ENCODE measurements at places on chromosomes 13 and 19.

DNA sequence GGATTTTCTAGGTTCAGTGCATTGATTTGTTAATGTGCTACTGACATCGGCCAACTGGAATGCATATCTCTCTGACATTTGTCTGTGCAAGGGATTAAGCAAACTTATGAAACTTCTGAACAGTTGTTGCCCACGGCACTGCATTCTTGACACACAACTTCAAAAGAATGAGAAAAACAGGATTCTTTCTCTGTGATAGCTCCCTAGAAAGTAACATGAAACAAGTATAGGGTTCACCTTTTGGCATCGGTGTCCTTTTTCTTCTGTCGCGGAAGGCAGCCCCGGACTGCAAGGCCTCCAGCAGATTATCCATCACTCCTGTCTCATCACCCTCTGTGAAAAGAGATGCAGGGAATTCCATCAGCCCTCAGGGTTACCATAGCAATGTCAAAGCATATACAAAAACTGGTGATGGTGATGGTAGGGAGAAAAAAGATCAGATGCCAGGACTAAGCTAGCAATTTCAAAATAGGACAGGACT is 389.2 kb downstream of the DIAPH3 start:
- no peak for DNase-seq

DNA sequence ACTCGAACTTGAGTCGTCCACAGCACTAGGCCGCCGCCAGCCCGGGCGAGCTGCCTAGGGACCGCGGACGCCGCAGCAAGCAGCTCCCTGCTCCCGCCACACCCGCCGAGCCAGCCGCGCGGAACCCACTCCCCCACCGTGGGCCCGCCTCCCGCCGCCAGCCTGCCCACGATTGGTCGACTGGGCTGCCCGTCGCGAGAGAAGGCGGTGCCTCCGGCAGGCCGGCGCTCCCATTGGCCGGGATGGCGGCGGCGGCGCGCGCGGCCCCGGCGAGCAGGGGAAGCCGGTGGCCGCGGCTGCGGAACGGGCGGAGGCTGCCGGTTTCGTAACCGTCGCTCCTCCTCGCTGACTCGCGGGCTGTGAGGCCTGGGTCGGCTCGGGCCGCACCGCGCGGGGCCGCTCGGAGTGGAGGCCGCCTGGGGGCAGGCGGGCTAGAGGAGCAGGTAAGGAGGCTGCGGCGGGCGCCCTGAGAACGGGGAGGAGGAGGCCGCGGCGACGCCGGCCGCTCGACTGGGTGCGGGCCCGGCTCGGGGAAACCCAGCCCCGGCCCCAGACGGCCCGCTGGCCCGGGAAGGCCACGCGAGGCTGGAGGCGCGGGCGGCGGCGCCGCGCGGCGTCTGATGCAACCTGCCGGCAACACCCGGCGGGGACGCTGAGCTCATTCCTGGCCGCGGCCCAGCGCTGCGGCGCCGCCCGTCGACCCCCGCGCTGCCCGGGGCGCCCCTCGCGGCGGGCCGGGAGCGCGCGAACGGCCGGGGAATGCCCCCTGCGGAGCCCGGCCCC is at the start of gene CEBPG:
Gene CEBPG, plus strand, starts transcription at position 257 of the 783 bp plus-strand sequence. CDS start 5,531 bp downstream, outside the sequence.
- peak; percentile 90 for DNase-seq

DNA sequence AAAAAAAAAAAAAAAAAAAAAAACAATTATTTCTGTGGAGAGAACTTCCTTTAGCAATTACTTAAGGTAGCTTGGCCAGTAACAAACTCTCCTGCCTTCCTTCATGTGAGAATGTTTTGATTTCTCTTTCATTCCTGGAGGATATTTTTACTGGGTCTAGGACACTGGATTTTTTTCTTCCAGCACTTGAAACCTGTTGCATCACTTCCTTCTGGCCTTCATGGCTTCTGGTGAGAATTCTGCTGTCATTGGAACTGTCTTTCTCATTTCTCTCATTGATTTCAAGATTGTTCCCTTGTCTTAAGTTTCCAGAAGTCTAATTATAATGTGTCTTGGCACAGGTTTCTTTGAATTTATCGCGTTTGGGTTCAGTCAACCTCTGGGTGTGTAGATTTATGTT is 19.3 kb upstream of the RAB20 start:
- no peak for DNase-seq

DNA sequence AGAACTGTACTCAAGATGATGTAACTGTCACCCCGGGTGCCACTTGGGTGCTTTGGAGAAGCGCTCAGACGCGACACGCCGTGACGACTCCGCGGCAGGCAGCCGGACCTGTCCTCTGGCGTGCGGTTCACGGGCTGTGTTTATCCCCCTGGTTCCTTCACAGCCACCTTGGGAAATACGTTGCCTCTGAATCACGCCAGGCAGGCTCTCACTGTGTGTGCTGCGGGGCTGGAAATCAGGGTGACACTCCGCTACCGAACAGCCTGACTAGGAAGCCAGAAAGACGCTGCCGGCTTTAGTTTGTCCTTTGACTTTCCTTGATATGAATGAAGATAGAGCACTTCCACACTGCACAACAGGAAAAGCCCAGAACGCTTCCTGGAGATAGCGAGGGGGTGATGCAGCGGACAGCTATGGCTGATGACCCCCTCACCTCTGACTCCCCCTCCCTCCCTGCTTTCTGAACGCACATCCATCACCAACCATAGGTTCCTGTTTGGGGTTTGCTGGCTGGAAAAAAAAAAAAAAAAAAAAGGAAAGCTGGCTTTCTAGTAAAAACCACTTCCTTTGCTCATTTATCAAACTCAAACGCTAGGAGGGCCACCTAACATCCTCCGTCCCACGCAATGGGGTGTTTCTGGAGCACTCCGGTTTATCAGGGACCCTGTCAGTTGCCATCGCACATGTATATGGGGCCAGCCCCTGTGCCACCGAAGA is 3.7 kb upstream of the GP6 start:
- no peak for DNase-seq

DNA sequence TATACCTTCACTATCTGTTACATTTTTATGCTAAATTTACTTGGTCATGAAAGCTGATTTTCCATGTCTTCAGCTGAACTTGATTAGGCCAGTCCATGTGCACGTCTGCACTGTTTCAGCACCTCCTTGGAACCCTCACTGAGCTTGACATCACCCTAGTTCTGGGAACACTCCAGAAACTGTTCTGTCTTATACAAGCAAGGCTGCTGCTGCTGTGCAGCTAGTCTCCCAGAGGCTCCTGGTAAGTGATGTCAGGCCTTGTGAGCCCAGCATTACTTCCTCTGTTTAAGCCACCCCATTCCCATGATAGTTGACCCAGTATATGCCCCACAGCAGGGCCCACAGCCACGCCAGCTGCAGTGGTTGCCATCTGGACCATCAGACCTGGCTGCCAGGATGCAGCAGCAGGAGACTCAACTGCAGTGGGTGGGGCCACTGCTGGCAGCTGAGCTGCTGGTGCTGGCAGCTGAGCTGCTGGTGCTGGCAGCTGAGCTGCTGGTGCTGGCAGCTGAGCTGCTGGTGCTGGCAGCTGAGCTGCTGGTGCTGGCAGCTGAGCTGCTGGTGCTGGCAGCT is 90.5 kb upstream of the AKAP11 start:
- DNase-seq, result no peak

DNA sequence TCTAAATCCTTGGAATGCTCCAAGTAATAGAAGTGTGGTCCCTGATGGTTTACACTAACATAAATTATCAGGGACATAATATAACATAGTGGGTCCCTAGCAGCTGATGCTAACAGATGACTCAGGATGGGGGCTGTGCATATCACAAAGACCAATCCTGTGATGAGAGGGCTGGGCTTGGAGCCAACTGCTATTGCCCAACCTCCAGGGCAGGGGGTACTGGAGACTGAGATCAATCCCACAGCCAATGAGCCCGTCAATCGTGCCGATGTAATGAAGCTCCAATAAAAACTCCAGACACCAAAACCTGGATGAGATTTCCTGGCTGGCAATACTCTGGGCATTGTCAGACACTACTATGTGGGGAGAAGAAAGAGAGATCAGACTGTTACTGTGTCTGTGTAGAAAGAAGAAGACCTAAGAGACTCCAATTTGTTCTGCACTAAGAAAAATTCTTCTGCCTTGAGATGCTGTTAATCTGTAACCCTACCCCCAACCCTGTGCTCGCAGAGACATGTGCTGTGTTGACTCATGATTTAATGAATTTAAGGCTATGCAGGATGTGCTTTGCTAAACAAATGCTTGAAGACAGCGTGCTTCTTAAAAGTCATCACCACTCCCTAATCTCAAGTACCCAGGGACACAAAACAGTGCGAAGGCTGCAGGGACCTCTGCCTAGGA is 33.4 kb downstream of the ABCC4 start:
- DNase-seq, result no peak

DNA sequence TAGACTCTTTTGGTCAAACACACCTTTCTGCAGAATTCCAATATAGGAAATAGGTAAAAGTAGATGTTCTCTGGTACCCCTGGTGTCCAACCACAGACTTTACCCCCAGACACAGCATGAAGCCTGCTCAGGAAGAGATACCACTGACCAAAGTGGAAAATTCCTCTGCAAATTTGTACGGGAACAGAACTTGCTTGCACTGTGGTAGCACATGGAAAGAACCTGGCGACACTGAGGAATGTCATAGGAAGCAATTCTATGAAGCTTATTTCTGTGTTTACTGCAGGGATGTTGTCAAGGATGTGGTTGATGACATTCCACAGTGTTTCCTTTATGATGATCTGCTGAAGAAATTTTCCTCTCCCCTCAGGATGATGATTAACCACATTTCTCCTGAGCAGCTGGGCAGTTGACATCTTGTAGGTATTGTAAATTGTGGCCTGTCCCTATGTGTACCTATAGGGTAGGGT is 48.9 kb upstream of the TNFSF11 start:
- no peak for DNase-seq

GRCh38 chr13:26280295-26280694 is 26.4 kb downstream of the CDK8 start:
- no peak for DNase-seq

DNA sequence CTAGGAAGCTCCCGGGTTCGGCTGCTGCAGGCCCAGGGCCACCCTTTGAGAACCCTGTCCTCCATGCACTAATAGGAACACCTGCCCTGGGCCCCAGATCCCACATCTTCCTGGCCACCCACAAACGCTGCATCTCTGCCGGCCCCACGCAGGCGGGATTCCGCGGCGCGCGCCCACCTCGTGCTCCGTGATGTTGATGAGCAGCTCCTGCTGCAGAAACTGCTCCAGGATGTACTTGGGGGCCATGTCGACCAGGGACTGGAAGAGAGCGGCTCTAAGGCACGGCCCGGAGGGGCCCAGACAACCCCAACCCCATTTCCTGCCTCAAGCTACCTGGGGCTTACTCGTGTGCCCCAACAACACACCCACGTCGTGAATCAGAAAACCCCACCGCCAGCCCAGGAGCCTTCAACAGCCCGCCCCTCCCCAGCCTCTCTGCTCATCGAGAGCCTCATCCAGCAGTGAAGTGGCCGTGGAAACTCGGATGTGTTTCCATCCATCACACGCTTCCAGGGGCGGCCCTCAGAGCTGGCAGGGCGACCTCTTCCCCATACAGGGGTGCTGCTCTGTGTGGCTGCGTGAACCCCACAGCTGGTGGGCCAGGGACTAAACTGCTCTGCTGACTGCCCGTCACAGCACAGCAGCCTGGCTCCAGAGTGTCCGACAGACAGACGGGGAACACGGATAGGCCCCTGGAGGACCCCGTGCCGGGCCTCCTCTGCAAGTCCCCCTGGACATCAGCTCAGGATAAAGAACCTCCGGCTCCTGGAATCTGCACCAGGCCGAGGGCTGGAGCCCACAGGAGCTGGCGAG is 4.2 kb downstream of the POLR2E start:
- no peak for DNase-seq

- DNase-seq, result no peak
These were observed 16.5 kb downstream of the PLD3 start for GRCh38 chr19:40365010-40365409.

GRCh38 chr19:54616057-54616456 is 14.2 kb upstream of the LILRB1 start:
- DNase-seq, result no peak
